Effector memory CD4-positive, alpha-beta T cell (primary cell): ENCODE measurements at places on chromosomes 13 and 19.
A peak's percentile ranks its signal among the peaks of the same experiment; 100 is the strongest.

DNA sequence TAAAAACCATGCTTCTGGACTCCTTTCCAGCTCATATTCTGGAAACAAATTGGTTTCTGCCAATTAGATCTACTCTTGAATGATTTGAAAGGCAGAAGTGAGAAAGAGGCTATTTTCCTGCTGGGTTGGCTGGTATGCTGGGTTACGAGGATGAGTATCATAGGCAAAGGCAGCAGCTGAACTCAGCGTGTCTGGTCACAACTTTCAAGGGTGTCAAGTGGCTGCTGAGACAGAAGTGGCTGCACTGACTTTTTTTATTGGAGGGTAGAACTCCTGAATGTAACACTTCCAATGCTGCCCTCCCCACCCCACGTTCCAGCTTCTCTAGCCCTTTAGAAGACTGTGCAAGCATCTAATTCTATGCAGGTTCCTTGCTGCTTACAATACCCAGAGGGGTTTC lies 8.3 kb upstream of the DZIP1 start:
- no peak overlapping the region for H3K27ac ChIP-seq
- no peaks in the 10 kb centered on the region for H3K27me3 ChIP-seq
- H3K4me1 ChIP-seq: no peaks in the 10 kb centered on the region

- peaks cover 2% of the 10 kb centered on the region for H3K36me3 ChIP-seq
- H3K4me1 ChIP-seq: peaks cover 28% of the 10 kb centered on the region
- peak overlapping the region; percentile 78 for H3K27ac ChIP-seq
- peak; percentile 70 for DNase-seq
Observed at GRCh38 chr19:6801485-6802086, 29.1 kb downstream of the VAV1 start.

GRCh38 chr13:23500849-23501248 lies 67.3 kb upstream of the SACS start:
- DNase-seq: no peak
- H3K27ac ChIP-seq: no peak overlapping the region
- H3K4me3 ChIP-seq: no peak overlapping the region
- peaks cover 3% of the 10 kb centered on the region for H3K27me3 ChIP-seq

DNA sequence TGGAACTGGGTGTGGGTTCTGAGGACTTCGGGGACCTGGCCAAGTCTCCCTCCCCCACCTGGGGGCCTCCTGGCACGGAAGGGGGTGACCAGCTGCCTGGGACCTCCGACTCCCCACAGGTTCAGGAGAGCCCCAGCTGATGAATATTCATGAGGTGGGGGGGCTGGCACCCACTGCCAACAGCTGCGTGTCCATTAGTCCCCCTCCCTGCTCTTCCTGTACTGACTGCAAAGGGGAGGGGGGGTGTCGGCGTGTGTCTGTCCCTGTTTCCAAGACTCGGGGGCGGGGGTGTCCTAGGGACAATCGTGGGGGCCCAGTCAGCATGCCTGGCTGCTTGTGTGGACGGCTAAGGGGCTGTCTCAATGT lies 10.6 kb upstream of the NFIX start:
- DNase-seq: no peak
- no peak overlapping the region for H3K27ac ChIP-seq
- H3K36me3 ChIP-seq: no peaks in the 10 kb centered on the region
- no peaks in the 10 kb centered on the region for H3K27me3 ChIP-seq

DNA sequence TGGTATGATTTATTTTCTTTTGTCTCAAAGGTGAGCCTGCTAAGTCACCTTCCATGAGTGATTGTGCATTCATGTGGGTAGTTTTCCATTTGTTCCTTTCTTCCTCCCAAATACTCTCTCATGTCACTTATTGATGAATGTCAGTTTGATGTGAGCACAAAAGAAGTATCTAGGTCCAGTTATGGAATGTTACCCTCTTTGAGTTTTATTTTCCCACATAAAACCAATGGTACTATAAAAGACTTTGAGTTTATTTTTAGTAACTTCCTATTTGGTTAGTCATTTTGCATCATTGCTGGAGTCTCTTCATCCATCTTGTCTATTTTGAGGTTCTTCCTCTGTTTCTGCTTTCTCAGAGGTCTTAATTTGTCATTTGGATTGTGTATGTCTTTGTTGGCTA lies 321.3 kb downstream of the GPC6 start:
- H3K4me3 ChIP-seq: no peak overlapping the region
- H3K27me3 ChIP-seq: no peaks in the 10 kb centered on the region
- H3K27ac ChIP-seq: no peak overlapping the region
- no peaks in the 10 kb centered on the region for H3K36me3 ChIP-seq
- no peaks in the 10 kb centered on the region for H3K4me1 ChIP-seq
- no peak for DNase-seq

DNA sequence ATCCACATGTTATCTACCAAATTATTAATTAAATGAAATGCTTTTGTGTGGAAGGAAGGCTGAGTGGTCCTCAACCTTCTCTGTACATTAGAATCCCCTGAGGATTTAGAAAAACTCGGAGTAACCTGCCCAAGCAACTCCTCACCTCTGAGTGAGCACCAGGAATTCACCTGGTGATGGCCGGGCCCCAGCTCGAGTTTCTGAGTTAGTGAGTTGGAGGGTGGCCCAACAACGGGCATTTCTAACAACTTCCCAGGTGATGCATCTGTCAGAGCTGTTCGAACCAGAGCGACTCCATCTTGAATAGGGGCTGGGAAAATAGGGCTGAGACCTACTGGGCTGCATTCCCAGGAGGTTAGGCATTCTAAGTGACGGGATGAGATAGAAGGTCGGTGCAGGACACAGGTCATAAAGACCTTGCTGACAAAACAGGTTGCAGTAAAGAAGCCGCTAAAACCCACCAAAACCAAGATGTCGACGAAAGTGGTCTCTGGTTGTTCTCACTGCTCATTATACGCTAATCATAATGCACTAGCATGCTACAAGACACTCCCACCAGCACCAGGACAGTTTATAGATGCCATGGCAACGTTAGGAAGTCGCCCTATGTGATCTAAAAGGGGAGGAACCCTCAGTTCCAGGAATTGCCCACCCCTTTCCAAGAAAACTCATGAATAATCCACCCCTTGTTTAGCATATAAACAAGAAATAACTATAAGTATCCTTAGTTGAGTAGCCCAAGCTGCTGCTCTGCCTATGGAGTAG lies 44.2 kb upstream of the SHISA2 start:
- no peak for DNase-seq
- no peak overlapping the region for H3K27ac ChIP-seq
- no peak overlapping the region for H3K4me3 ChIP-seq
- H3K27me3 ChIP-seq: no peaks in the 10 kb centered on the region
- no peaks in the 10 kb centered on the region for H3K36me3 ChIP-seq
- H3K4me1 ChIP-seq: no peaks in the 10 kb centered on the region

DNA sequence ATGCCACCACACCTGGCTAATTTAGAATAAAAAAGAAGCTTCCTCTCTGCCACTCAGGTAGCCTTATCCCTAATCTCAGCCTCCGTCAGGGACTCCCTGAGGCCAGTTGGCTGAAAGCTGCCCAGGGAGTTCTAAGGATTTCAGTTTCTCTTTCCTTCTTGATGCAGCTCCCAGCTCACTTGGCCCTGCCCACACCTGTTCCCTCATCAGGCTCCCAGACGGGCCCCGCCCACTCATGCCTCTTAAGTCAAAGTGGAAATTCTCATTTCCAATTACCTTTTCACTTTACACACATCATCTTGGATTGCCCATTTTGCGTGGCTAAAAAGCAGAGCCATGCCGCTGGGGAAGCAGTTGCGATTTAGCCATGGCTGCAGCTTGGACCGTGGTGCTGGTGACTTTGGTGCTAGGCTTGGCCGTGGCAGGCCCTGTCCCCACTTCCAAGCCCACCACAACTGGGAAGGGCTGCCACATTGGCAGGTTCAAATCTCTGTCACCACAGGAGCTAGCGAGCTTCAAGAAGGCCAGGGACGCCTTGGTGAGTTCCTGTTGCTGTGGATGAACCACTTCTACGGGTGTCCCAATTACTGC lies at the start of gene IFNL1:
IFNL1 (plus strand) TSS at position 353 of the 591 bp plus-strand sequence; CDS start at position 368, 15 bp downstream.
- no peaks in the 10 kb centered on the region for H3K27me3 ChIP-seq
- H3K27ac ChIP-seq: no peak within 1 kb of the TSS
- DNase-seq: no peak
- no peak within 1 kb of the TSS for H3K4me3 ChIP-seq

DNA sequence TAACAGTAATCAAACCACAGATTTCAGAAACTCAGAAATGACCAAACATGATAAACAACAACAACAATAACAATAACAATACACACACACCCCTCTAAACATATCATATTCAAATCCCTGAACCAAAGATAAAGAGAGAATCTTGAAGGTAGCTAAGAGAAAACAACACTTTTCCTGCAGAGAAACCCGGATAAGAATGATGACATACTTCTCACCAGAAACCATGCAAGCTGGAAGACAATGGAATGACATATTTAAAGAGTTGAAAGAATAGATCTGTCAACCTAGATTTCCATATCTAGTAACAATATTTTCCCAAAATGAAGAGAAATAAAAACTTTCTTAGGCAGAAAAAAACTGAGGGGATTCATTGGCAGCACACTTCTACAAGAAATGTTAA lies 138.1 kb downstream of the LIG4 start:
- H3K27ac ChIP-seq: no peak overlapping the region
- H3K4me3 ChIP-seq: no peak overlapping the region
- no peaks in the 10 kb centered on the region for H3K36me3 ChIP-seq
- no peak for DNase-seq
- no peaks in the 10 kb centered on the region for H3K4me1 ChIP-seq

DNA sequence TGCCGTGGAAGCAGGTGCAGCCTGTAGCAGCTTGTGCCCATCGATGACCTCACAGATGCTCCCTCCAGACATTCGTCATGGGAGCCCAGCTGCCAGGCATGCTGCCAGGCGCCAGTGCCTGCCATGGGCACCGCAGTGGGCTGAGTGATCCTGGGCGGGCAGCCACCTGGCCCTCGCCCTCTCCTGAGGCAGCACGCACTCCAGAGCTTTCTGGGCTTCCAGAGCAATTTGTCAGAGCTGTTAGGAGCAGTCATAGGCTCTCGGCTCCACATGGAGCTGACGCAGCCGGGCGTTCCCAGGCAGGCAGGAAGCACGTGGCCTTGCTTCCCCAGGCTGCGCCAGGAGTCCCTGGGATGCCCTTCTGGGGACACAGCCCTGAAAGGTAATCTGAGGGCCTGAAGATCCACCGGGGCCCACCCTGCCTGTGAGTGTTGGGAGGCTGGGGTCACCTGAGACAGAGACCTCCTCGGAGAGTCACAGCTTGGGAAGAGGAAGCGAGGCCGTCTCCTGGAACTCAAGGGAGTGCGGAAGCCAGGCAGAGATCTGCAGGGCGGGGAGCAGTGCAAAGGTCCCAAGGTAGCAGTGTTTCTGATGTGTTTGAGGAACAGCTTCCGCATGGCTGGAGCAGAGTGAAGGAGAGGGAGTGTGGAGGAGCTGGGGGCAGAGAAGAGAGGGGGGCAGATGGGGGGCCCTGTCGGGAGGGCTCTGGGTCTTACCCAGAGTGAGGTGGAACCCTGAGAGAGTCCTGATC lies 50.6 kb downstream of the DPF1 start:
- H3K4me1 ChIP-seq: no peaks in the 10 kb centered on the region
- no peak overlapping the region for H3K4me3 ChIP-seq
- no peaks in the 10 kb centered on the region for H3K36me3 ChIP-seq
- H3K27me3 ChIP-seq: no peaks in the 10 kb centered on the region
- no peak overlapping the region for H3K27ac ChIP-seq

- no peak overlapping the region for H3K4me3 ChIP-seq
- H3K27ac ChIP-seq: peak overlapping the region; percentile 37
- H3K4me1 ChIP-seq: peaks cover 27% of the 10 kb centered on the region
- peaks cover 6% of the 10 kb centered on the region for H3K36me3 ChIP-seq
- H3K27me3 ChIP-seq: no peaks in the 10 kb centered on the region
Observed at GRCh38 chr19:13978351-13979243, 26.3 kb downstream of the DCAF15 start.

GRCh38 chr13:79434556-79434955 lies 28.5 kb upstream of the RBM26 start:
- no peak for DNase-seq
- H3K27ac ChIP-seq: no peak overlapping the region
- no peaks in the 10 kb centered on the region for H3K27me3 ChIP-seq
- no peaks in the 10 kb centered on the region for H3K36me3 ChIP-seq
- H3K4me3 ChIP-seq: no peak overlapping the region

DNA sequence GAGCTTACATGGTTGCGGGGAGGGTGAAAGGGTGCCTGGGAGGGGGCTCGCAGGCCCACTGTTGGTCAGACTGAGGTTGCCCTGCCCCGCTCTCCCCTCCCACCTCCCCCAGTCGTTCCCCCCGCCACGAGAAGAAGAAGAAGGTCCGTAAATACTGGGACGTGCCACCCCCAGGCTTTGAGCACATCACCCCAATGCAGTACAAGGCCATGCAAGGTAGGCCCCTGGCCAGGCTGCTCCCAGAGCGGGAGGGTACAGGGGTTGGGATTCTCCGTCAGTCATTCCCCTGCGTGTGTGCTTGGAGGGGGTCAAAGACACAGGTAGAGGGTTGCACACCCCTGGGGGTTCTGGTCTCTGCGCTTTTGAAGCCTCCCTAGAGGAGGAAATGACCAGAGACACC lies 5.6 kb downstream of the U2AF2 start:
- H3K27me3 ChIP-seq: no peaks in the 10 kb centered on the region
- H3K36me3 ChIP-seq: peaks cover 66% of the 10 kb centered on the region
- H3K27ac ChIP-seq: no peak overlapping the region
- H3K4me3 ChIP-seq: no peak overlapping the region
- no peak for DNase-seq

DNA sequence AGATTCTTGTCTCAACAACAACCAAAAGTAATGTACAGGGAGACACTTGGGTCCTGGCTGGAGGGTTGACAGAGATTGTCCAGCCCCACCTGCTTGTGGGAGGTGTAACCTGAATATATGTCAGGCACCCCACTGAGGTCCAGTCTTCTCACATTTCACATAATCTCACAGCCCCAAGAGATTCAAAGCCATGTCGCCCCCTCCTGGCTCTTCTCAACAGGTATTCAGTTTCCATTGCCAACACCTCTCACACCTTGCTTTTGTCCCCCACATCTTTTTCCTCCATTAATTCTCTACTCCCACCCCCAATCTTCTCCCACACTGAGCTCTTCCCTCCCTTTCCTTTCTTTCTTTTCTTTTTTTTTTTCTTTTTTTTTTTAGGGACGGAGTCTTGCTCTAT lies 11.2 kb downstream of the UNC13A start:
- peaks cover 19% of the 10 kb centered on the region for H3K27me3 ChIP-seq
- no peak overlapping the region for H3K4me3 ChIP-seq
- no peaks in the 10 kb centered on the region for H3K36me3 ChIP-seq
- no peak for DNase-seq
- H3K4me1 ChIP-seq: peaks cover 10% of the 10 kb centered on the region
- no peak overlapping the region for H3K27ac ChIP-seq

DNA sequence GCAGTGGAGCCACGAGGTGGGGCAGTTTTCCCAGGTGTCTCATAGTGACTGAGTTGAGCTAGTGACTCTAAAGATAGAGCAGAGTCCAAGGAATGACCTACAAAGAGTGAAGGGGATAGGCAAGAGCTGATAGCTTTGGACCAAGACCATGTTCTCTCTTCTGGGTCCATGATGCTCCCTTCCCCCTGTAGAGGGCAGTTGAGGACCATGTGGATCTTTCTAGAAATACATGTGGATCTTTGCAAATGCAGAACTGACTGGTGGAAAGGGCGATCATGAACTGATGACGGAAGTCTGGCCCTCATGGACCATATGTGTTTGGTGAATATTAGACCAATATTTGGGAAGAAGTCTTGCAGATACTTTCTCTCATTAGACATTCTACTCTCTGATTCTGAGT lies 6.9 kb downstream of the PSG1 start:
- no peaks in the 10 kb centered on the region for H3K4me1 ChIP-seq
- H3K36me3 ChIP-seq: no peaks in the 10 kb centered on the region
- H3K27ac ChIP-seq: no peak overlapping the region

- no peak for DNase-seq
- H3K36me3 ChIP-seq: no peaks in the 10 kb centered on the region
- H3K27me3 ChIP-seq: no peaks in the 10 kb centered on the region
- H3K27ac ChIP-seq: no peak overlapping the region
- peaks cover 7% of the 10 kb centered on the region for H3K4me1 ChIP-seq
Observed at GRCh38 chr13:26558987-26559386, 1.5 kb downstream of the WASF3 start.
